Effector memory CD4-positive, alpha-beta T cell (primary cell): ENCODE measurements at places on chromosomes 11 and 22.

GRCh38 chr22:35462498-35463230 is 62.7 kb downstream of the MCM5 start:
- no peak for DNase-seq

- DNase-seq = no peak
These were observed 1.2 kb downstream of the DYNC2H1 start for GRCh38 chr11:103110391-103110790.

GRCh38 chr22:19143967-19144400 is 467 bp downstream of the ESS2 start:
- DNase-seq = peak; percentile 24

- no peak for DNase-seq
These were observed 158.3 kb upstream of the SNX19 start for GRCh38 chr11:131074573-131074972.

GRCh38 chr11:118610773-118611432 is 3.5 kb downstream of the PHLDB1 start:
- DNase-seq = peak; percentile 74

DNA sequence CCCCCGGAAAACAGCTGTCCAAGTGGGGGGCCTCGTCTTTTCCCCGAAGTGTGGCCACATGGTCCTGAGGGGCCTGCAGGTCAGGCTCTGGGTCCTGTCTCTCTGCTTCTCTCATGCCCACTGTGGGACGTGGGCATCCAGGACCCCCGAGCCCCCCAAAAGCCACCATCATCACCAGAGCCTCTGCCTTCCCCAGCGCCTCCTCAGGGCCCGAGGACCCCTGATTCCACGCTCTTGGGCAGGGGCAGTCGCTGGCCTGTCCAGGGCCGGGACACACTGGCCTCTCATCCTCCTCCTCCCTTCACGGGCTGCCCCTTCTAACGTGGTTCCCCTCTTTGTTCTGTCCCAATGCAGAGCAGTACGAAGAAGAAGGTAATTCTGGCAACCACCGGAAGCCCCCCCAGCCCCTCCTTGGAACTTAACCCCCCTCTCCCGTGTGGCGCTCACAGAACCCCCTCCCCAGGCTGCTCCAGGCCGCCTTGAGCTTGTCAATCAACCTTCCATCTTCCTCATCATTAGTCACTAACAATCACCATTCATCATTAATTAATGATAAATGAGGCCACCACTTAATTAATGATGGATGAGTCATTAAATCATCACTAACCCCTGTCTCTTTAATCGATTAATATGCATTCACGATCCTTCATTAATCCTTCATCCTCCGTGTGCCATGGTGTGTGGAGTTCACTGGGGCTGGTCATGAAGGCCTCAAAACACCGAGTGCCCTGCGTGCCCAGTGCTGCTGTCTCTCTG is 3.9 kb downstream of the TNNT3 start:
- no peak for DNase-seq

- DNase-seq = no peak
These were observed 157.0 kb upstream of the TIMP3 start for GRCh38 chr22:32644252-32645100.

DNA sequence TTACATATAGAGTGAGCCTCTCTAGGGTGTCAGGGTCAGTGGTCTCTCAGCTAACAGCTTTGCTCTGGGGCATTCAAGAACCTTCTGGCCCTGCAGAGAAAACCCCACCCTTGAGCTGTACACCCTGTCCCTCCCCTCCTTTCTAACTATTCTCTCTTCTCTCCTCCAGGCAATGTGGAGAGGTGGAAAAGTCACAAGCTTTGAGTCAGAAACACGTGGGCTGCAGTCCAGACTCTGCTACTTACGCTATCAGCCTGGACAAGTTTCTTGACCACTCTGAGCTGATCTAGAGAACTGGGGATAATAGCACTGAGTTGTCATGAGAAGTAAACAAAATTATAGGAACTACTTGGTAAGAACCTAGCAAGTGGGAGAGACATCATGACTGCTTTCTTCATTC is 10.7 kb upstream of the FAM83F start:
- no peak for DNase-seq

- DNase-seq = no peak
These were observed 100.7 kb downstream of the BCR start for GRCh38 chr22:23281053-23281405.

DNA sequence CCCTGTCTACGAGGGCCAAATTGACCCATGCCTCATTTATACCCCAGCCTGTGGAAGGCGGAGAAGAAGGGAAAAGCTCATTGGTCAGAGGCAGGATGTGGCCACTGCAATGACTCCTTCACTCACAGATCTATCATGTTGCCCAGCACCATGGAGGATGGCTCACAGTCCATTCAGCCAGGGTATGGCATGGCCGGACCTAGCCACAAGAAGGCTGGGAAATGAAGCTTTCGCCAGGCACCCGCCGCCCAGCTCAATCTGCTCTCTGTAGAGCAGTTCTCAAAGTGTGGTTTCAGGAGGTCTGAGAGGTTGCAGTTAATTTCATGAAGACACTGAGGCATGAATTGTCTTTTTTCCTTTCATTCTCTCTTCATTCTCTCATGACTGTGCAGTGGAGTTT is 40.6 kb upstream of the LINC01488 start:
- no peak for DNase-seq

DNA sequence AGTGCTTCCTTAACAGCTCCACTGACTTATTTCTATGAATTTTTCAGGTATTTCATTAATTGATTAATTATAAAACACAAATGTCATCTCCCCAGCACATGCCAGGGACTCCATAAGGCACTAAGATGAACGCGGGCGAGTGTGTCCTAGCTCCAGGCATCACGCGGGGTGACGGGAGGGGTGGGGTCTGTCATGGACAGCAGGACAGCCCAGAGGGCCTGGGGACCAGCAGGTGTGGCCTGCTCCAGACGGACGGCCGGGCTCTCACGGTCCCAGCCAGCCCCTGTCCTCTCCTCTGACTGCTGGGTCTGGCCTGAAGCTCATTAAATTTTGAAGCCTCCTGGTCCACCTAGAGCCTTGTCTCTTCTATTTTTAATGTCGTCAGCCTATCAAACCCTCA is 531.1 kb downstream of the BRD1 start:
- no peak for DNase-seq

- DNase-seq = no peak
These were observed 4.7 kb upstream of the ASCC2 start for GRCh38 chr22:29842740-29843139.

GRCh38 chr22:20319041-20319744 is 667 bp downstream of the DGCR6L start:
- DNase-seq = no peak

GRCh38 chr11:8820401-8820800 is 90.6 kb upstream of the AKIP1 start:
- no peak for DNase-seq

DNA sequence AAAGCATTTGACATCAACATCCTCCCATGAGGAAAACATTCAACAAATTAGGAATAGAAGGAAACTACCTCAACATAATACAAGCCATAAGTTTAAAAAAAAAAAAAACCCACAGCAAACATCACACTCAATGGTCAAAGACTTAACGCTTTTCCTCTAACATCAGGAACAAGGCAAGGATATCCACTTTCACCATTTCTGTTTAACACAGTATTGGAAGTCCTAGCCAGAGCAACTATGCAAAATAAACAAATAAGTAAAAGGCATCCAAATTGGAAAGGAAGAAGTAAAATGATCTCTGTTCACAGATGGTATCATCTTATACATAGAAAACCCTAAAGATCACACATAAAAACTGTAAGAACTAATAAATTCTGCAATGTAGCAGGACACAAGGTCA is 13.1 kb downstream of the FXYD6 start:
- DNase-seq = no peak

GRCh38 chr22:21029486-21030025 is 2.8 kb downstream of the SLC7A4 start:
- DNase-seq = no peak

GRCh38 chr11:41461057-41461681 is 1.7 kb upstream of the LRRC4C start:
- no peak for DNase-seq

DNA sequence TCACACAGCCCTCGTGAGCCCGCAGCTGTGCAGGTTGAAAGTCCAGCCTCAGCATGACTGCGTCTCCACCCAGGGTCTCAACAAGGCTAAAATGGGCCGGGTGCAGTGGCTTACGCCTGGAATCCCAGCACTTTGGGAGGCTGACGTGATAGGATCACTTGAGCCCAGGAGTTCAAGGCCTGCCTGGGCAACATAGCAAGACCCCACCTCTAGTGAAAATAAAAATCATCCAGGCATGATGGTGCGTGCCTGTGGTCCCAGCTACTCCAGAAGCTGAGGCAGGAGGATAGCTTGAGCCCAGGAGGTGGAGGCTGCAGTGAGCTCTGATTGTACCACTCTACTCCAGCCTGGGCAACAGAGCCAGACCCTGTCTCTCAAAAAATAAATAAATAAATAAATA is 100.8 kb upstream of the PRR5 start:
- DNase-seq = no peak

GRCh38 chr11:60362241-60362640 is 16.1 kb upstream of the MS4A7 start:
- DNase-seq = no peak

DNA sequence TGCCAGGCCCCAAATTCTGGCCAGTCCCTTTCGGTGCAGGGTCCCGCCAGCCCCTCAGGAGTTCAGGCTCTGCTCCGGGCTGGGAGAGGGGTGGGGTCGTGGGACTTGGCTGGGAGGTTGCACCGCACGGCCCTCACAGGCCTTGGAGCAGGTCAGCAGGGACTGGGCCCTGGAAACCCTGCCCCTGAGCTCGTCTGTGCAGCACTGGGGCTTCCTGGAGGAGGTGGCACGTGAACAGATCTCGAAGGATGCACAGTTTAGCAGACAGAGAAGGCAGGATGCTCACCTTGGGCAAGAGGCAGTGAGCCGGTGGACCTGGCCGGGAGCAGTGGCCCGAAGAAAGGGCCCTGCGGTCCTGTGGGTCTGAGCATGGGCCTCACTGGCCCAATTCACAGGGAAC is 70.0 kb downstream of the WNT7B start:
- no peak for DNase-seq

- no peak for DNase-seq
These were observed 44.7 kb upstream of the WEE1 start for GRCh38 chr11:9528573-9529333.

- DNase-seq = no peak
These were observed 7.2 kb upstream of the CD81 start for GRCh38 chr11:2369896-2370295.

DNA sequence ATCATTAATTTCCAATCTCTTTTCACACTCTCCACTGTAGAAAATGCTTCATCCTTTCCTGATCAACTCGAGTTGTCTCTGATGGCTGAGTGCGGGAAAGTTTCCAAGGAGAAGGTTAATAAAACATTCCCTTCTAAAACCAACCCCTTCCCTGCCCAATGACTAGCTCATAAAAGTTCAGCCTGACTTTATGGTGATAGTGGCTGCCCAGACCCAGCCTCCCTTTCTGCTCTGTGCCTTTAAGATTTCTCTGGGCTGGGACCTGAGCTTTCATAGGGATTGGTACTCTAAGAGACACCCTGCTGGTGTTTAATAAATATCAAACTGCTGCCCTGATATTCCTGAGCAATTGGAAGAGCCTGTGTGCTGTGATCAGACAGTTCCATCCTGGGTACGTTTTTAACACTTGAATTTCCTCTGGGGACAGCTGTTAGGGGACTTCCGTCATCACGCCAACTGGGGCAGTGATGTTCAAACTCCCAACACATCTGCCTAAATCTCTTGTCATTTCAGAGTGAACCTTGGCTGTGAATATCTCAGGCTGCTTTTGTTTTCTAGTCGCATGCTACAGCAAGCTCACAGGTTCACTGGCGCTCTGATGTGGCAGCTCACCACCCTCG is 195.0 kb upstream of the KIRREL3 start:
- DNase-seq = no peak

GRCh38 chr22:34303656-34304055 is 383.4 kb upstream of the LARGE1 start:
- DNase-seq = no peak

DNA sequence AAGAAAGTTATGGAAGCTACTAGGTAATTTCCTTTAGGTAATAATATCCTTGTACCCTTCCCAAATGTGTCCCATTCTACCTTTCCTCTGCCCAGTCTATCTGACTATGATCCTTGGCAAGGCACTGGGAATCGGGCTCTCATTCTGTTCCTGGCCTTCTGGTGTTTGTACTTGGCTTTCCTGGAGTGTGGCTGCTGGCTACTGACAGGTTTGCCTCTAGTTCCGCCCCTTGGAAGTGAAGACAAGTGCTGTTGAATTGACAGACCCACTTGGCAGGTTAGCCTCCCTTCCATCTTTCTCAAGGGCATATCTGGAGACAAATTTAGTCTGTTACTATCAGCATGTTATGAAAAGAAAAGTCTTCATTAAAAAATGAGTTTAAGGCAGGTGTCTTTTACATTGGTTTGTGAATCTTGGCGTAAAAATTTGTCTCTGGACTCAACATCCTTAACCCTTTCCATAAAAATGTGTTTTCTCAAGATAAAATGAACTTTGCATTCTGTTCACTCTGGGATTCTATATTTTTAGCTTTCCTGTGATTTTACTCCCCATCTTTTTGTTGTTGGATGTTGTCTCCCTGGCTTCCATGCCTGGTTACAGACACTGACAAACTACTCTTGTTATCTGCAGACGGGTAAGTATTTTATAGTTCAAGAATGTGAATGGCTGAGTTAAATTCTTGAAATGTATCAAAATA is 287.4 kb upstream of the PDGFD start:
- DNase-seq = no peak

DNA sequence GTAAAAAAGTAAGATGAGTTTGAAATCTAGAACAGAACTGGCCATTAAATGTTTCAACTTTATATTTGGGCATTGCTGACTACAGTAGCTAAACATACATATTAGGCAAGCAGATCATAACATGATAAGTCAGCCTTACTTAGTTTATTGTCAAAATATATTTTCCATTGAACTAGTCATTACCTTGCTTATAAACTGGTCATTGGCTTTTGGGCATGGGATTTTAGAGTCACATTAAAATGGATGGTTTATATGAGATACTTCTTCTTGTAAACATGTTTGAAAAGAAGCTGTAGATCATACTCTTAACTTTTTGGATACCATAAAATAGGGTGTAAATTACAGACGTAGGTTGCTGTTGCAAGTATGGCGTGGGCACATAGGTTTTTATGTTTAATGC is 2.7 kb downstream of the HIPK3 start:
- no peak for DNase-seq

- DNase-seq = no peak
These were observed 10.0 kb upstream of the RAB1B start for GRCh38 chr11:66258473-66258893.

DNA sequence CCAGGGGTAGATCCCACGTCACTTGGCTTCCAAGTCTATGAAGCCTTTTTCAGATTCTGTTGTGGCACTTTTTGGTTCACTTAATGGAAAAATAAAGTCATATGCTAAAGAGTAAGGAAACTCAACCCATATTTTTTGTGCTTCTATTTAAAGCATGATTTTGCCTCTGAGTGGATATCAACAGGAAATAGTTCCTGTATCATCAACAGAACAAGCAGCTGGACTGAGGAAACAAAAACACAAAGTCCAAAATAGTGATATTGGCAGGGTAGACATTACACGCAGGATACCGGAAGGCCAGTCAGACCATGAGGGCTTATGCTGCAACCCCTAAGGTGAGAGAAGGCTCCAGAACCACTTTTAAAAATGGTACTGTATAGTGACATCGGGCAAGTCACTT is 248.3 kb upstream of the ANO5 start:
- no peak for DNase-seq

- no peak for DNase-seq
These were observed 32.2 kb upstream of the SYT7 start for GRCh38 chr11:61613051-61613450.

- no peak for DNase-seq
These were observed 22.4 kb upstream of the RDX start for GRCh38 chr11:110318638-110319404.
